CD4-positive, alpha-beta T cell treated with Interferon alpha-2 for 1 hour (primary cell): ENCODE measurements at places on chromosomes 2 and 18.

GRCh38 chr2:68292108-68292710 lies 27.5 kb downstream of the CNRIP1 start:
- peak; percentile 41 for DNase-seq

- DNase-seq: no peak
Measured at GRCh38 chr18:37525262-37525585, 40.4 kb downstream of the CELF4 start.

GRCh38 chr18:50313031-50313607 lies 25.6 kb upstream of the CXXC1 start:
- no peak for DNase-seq

- no peak for DNase-seq
Measured at GRCh38 chr2:231457101-231457500, 7.2 kb downstream of the NCL start.

DNA sequence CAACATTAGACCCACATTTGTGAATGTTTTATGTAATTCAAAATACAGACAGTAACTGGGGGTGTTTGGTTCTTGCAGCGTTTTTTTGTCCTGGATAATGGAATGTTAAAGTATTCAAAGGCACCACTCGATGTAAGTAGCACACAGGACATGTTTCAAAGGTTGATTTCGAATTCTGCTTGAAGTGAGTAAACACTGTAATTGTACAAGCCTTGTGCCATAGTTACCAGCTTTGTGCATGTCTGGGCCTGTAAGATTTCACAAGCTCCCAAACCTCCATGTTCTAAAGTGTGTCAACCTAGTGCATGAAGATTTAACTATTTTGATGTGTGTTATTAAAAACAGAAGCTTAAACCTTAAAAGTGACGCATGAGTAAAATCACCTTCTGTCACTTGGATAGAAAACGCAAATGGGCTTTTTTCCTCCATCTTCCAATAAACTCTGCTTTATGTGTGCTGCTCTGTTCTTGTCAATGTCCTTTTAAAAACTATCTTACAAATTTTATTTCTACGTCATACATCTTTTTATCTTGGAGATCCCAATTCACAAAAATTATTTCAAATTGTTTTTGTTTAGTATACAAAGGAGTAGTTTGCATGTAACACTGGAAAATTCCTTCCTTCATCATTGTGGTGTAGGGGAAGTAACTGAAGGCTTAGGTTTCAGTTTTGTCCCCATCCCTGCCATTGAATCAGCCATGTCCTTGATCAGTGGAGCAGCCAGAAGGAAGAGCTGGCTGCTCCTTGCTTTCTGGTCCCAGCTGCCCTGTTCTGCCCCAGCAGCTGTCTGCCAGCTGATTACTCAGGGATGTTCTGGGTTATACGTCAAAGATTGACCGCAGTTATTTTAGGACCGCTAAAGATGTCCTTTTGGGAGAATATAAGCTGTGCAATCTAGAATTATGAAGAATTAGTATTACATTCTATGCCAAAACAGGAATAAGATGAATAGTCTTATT lies 119.2 kb downstream of the PRKRA start:
- no peak for DNase-seq

- DNase-seq: no peak
Measured at GRCh38 chr2:236051806-236052205, 116.4 kb downstream of the GBX2 start.

GRCh38 chr2:39629646-39630045 lies 36.1 kb upstream of the TMEM178A start:
- DNase-seq: no peak
